ENCODE measurements at places on chromosomes 2 and 18.

DNA sequence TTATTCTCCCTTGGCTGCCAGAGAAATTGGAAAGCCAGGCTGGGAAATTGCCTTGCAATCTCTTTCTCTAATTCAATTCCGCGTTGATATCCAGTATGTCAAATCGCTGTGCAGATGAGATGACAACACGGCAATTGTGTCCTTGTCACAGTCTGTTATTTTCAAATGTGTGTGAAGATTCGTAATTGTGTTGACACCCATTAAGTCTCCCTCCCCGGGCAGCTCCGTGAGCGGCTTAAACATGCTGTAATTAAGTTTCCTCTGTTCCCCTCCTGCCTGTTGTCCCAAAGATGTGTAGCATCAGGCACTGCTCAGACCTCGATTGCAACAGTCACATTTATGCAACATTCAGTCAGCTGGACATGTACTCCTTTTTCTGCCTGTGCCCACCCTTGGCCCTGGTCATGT, 209.5 kb downstream of the LPIN1 start:
- no peak for DNase-seq

- DNase-seq, result no peak
These were observed 8.8 kb upstream of the SH3RF3 start for GRCh38 chr2:109120166-109120565.

- no peak for DNase-seq
These were observed 1.6 kb downstream of the SLC66A2 start for GRCh38 chr18:79949697-79950487.

GRCh38 chr18:61637905-61638595, 254.8 kb downstream of the RNF152 start:
- DNase-seq, result no peak

DNA sequence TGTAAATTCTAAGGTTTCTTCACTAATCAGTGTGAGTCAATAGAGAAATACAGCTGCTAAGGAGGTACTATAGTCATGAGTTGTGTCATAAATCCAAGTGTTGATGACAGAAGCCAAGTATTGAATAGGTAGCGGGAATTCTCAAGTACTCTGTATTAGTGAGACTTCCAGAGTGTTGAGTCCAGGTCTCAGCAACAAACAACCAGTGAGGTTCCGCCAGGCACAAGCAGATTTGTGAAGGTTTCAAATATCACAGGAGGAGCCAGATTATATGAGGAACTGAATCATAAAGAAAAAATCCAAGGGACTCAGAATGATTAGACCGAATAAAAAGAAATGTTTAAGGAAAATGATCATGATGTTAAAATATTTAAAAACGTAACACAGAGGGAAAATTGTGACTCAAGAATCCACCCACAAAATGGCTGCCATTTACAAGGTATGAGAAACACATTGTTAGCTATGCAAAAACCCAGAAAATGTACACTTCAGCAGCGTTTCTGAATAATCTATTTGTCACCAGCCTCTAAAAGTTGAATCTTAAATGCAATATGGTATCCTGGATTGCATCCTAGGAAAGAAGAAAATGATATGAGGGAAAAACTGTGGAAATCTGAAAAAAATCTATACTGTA, 27.3 kb upstream of the EVA1A start:
- no peak for DNase-seq

DNA sequence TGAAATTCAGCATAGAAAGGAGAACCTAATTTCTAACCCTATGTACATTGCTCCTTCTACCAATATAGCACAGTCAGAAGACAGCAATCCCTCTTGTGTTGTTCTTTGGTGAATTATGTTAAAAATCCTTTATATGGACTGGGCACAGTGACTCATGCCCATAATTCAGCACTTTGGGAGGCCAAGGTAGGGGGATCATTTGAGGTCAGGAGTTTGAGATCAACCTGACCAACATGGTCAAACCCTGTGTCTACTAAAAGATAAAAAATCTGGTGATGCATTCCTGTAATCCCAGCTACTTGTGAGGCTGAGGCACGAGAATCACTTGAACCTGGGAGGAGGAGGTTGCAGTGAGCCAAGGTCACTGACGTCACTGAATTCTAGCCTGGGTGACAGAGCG, 195.6 kb downstream of the TMX3 start:
- DNase-seq, result no peak

DNA sequence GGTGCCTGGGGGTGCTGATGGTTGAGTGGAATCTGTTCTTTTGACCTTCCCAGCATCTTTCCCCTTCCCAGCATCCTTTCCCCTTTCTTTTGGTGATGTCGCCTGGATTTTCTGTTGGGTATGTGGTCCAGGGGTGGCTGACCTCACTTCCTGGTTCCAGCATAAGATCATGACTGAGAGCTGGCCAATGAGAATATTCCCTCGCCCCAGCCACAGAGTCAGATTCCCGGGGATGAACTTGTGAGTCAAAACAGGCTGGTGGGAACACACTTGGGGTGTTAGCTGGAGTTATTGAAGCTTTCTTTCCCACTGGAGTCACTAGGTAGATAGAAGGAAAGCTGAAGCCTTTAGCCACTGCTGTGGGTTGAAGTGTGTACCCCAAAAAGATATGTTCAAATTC, 28.0 kb upstream of the FOSL2 start:
- DNase-seq, result no peak

DNA sequence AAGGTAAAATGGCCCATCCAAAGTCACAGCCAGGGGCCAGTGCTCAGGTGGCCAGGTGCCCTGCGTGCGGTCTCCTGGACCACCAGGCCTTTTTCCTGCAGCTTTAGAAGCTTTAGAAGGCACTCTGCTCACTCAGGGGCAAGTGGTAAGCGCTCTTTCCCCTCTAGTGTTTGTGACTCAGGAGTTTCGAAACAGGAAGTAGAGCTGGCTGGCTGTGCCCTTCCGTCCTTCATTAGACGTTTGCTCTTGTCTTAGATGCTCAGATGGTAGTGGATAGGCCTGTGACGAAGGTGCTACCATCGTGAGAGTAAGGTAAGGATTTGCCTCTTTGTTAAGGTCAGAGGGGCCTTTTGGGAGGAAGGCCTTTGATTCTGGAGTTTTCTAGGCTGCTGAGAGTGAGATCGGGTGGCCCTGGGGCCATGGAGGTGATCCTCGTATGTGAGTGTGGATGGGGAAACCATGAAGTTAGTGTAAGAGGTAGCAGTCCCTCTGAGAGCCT, at the start of gene CASP8:
CASP8 (plus strand) TSS at position 235 of the 499 bp plus-strand sequence. CDS start 5,951 bp downstream, outside the sequence.
- DNase-seq, result peak; percentile 51

GRCh38 chr18:57329856-57330255, 22.5 kb upstream of the ST8SIA3 start:
- DNase-seq, result no peak

DNA sequence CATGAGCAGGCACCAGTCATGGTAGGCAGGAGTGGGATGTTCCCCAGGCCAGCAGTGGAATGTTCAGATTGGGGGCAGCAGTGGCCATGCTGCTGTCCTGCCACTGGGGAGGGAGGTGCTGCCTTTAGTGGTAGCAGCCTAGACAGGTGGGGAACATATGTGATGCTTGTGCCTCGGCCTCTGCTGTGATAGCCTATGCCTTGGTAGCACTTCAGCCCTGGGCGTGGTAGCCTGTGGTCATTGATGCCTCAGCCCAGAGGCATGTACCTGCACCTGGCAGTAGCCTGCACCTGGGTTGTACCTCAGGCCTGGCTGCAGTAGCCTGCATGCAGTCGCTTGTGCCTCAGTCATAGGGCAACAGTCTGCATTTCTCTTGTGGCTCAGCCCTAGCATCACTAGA, 7.1 kb downstream of the RFTN2 start:
- no peak for DNase-seq

- DNase-seq, result no peak
These were observed 388.7 kb downstream of the TNS1 start for GRCh38 chr2:217614096-217614495.

- DNase-seq, result no peak
These were observed 146.5 kb downstream of the CABLES1 start for GRCh38 chr18:23281626-23282436.

GRCh38 chr2:14188446-14188845, 444.1 kb upstream of the LRATD1 start:
- no peak for DNase-seq

DNA sequence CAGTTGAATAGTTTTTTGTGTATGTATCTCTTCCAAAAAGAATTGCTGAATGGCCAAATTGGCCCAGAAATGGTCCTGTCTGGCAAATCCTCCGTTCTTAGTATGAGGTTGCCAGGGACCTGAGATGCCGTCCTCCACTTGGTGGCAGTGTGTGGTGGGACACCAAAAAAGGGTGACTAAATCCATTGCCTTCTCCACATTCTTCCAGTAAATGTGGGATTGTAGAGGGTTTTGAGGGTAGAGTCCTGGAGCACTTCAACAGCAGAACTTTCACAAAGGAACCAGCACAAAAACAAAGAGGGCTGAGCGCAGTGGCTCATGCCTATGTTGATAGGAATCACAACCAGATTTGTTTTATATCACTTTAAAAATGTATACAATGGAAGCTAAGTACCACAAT, 199.9 kb downstream of the BCL2 start:
- DNase-seq, result no peak

DNA sequence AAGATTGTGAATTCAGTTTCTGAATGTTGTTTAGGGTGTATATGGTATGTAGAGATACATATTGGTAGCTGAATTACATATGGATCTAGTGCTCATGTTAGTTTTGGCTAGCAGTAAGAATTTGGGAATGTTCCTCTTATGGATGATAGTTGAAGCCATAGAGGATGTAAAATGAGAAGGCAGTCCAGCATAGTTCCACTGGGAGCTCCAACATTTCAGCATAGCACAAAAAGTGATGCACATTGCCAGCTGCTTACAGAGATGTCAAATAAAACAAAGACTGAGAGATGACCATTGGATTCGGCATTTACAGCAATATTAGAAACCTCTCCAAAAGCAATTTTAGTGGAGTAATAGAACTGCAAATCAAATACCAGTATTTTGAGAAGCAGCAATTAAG, 77.4 kb downstream of the EML4 start:
- no peak for DNase-seq

DNA sequence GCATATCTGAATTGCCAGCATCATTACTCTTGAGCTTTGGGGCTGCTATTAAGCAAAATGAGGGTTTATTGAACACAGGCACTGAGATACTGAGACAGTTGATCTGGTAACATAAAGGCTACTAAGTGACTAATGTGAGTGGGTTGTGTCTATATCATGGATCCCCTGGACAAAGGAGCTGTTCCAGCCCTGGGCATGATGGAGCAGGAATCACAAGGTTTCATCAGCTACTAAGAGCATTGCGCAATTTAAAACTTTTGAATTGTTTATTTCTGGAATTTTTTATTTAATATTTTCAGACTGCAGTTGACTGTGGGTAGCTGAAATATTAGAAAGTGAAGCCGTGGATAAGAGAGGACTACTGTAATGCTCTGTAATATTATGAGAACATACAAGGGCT, 73.5 kb downstream of the MGAT5 start:
- no peak for DNase-seq

GRCh38 chr2:134819334-134819733, 19.1 kb upstream of the ACMSD start:
- no peak for DNase-seq

DNA sequence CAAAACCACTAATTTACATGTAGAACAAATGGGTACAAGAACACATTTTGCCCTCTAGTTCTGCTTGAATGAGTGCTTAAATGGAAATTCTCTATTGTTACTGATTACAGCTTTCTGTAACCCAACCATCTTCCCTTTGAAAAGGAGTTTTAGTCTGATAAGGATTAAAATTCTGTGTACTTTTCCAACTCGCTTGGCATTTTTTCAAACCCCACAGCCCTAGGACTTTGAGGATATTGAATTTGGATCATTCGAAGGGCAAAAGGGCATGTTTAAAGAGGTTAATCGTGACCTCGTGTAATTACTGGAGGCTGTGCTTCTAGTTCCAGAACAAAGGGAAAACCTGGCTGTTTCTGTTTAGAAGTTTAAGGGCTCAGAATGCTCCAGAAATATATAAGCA, 432.3 kb downstream of the PID1 start:
- no peak for DNase-seq

DNA sequence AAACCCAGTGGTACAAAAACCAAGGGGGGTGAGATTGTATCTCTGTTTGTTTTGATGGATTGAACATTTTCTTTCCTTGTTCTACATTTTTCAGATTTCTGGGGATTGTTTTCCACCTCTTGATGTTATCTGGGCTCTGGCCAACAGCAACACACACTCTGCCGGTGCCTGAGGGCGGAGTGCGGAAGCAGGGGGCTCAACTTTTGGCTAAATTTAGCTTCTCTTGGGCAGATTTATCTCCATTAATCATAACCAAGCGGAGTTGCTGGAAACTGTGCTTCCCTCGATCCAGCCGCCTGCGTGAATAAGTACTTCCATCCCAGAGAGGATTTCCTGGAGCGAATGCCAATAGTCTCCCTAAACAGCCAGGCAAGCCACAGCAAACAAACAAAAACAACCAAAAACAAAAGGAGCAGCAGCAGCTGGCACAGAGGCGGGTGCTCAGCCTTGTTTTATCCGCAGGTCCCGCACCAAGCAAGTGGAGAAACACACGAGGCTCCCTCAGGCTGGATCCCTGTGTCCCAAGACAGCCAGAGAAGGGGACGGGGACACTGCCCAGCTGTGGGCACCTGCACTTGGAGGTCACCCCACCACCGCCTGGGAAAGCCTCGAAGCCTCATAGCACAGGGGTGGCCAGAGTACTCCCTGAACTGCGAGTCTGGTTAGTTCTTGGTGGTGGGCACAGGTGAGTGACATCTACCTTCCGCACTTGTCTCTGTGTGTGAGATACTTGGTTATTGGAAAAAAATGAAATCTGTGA, 143.4 kb downstream of the NDUFA10 start:
- no peak for DNase-seq

GRCh38 chr2:109260116-109260855, 131.3 kb downstream of the SH3RF3 start:
- no peak for DNase-seq

DNA sequence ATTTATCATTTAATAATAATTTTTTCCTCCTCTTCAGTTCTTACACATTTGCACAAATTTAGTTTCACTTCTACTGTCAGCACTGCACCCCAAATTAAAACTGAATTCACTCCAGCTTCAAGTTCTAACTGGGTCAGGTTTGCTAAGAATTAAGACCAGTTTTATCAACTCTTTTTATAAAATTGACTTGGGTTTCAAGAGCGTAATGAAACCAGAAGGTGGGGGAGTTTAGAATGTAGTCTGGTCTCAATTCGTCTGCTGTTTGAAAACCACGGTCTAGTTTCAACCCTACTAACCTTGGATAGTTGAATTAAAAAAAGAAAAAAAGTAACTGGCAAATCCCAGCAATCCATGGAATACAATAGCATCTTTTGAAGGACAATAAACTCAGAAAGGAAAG, 14.3 kb upstream of the CTLA4 start:
- no peak for DNase-seq

- no peak for DNase-seq
These were observed 259.8 kb downstream of the IKZF2 start for GRCh38 chr2:212891580-212891979.

DNA sequence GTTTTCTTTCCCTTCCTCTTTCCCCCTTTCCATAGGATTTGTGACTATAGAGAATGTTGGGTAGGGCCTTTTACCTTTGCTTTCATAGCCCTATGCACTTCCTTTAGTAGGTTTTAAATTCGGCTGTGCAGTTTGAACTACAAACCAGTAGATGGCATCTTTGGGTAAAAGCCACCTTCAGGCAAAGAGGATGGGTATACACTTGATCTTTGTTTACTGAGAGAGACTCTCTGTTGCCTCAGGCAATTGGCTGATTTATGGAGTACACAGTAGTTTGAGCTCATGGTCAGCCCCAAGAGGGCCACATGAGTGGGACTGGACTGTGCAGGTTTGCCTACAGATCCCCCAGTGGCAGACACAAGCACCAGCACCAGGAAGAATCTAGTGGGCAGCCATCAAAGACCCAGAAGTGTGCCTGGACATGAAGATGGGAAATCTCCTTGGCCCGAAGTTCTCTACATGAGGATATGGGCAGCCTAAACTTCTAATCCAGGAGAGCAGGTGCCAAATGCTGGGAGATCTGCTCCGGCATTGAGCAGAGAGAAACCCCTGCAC, 1304.3 kb upstream of the DDX18 start:
- DNase-seq, result no peak
